GM10248 (cell line): ENCODE measurements at places on chromosomes 12 and 14.
A peak's percentile ranks its signal among the peaks of the same experiment; 100 is the strongest.

DNA sequence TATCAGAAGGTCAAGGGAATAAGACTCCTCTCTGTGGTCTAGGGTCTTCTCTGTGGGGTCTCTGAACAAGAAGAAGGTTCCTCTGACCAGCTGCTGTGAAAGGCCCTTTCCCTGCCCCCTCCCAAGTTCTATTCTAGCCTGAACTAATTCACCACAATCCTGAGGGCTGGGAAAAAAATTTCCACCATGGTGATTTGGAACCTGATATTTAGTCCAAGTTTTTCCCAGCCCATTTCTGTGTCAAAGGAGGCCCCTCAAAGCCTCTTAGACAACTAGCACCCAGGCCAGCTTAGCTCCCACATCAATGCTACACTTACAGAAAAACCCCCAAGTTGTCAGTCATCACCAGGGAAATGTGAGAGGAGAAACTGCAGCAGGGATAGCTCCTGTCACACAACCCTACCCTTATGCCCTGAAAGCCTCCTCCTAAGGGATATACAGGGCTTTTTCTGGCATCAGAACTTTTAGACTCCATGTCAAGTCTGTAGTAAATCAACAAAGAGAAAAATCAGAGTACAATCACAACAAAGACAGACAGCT lies 4.5 kb downstream of the FMNL3 start:
- no peak for DNase-seq

GRCh38 chr12:102093319-102093718 lies 26.6 kb downstream of the NUP37 start:
- no peak for DNase-seq

DNA sequence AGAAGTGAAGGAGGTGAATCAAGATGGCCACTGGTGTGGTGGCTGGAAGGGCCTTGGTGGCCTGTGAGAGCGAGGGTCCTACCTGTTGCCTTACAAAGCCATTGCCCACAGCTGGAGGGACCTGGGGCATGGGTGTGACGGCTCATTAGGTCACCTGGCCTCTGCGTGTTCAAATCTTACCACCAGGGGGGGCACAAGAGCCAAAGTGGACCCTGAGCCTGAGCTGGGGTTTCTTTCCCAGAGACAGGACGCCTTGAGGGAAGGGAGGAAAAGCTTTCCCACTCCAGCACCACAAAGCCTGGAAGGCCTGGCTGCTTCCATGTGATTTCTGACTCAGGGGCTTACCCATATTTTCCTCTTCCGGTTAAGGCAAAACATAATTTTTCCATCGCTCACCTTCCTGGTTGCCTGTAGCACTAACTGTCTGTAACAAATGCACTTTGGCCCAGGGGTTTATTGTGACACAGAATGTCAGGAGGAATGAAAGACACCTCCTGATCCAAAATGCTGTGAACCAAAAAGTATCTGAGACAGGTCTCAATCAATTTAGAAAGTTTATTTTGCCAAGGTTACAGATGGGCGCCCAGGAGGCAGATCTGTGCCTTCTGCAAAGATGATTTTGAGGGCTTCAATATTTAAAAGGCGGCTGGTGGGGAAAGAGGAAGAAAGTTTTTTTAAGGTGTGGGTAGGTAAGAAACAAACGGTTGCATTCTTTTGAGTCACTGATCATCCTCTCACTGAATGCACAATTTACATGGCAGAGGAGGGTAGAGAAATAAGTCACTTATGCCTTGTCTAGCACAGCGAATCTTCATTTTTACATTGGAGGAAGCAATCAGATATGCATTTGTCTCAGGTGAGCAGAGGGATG lies 4.3 kb upstream of the CD9 start:
- peak; percentile 90 for DNase-seq

DNA sequence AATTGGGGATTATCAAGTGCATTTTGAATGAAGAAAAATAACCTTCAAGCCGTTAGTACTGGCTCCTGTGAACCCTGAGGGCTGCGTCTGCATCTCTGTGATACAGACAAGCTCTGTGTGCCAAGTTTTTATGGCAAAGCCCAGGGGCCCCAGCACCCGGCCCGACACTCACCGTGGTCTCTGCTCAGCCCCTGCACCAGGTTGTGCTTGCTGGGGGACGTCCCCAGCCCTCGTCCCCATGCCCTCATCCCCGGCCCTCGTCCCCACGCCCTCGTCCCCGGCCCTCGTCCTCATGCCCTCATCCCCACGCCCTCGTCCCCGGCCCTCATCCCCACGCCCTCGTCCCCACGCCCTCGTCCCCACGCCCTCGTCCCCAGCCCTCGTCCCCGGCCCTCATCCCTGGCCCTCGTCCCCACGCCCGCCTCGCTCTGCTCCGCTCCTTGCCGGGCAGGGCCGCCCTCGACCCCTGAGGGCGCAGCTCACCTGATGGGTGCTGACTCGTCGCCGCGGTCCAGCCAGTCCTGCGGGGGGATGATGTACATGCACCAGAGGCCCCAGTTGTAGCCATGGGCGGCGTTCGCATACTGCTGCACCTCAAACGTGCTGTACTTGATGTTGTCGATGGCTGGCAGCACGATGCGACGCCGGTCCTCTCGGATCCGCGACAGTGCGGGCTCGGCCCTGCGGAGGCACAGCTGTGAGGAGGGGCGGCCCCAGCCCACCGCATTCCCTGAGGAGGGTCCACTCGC lies 72.0 kb downstream of the GALNT9 start:
- DNase-seq: no peak

- peak; percentile 62 for DNase-seq
Measured at GRCh38 chr14:99274346-99275221, 2.6 kb upstream of the BCL11B start.

DNA sequence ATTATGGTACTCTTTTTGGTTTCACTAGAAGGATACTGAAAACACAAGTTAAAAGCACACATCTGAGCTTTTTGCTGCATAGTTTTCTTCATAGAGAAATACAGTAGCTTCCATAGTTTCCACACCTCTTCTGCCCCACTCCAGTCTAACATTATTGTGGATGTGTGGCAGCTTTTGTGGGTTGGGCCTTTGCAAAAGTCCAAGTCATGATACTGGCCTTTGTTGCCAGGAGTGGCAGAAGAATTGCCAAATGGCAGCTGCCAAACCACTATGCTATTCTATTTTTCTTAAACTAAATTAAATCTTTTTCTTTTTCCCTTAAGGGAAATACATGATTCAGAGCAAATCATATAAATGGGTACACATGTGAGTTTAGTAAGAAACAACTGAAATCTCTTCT lies 114.8 kb downstream of the PLEKHA5 start:
- no peak for DNase-seq

- DNase-seq: no peak
Measured at GRCh38 chr14:68497011-68497410, 295.9 kb downstream of the ZFP36L1 start.
